SW 1271 (cell line): ENCODE measurements at places on chromosomes 1 and 21.

DNA sequence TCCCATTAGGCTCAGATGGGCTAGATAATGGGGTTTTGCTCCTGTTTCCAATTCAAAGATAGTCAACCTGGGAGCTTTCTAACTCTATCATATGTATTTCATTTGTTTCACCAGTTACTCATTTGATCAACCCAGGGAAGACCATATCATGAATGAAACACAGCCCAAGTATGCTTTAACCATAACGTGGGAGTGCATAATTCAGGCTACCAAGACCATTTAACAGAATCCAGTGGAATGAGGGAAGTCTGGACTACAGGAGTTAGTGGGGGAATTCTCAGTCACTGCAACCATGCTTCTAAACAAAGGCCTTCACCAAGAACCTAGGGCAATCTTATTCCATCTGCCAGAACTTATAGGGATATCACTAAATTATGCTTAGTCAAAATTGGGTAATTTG lies 15.0 kb upstream of the SLC16A1 start:
- DNase-seq: no peak

DNA sequence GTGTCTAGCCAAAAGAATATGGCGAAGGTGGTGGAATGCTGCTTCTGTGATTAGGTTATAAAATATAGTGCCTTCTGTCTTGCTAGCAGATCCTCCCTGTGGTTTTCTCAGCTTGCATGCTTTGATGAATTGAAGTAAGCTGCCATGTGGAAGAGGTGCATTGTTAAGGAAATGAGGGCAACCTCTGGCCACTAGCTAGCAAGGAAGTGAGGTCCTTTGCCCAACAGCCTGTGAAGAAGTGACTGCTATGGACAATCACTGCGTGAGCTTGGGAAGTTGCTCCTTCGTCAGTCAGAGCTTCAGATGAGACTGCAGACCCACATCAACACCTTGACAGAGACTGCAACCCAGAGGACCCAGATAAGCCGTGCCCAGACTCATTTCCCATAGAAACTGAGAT lies 109.4 kb downstream of the GIPC2 start:
- DNase-seq: no peak

- no peak for DNase-seq
Measured at GRCh38 chr1:93848350-93848883, 30.6 kb downstream of the DNTTIP2 start.

DNA sequence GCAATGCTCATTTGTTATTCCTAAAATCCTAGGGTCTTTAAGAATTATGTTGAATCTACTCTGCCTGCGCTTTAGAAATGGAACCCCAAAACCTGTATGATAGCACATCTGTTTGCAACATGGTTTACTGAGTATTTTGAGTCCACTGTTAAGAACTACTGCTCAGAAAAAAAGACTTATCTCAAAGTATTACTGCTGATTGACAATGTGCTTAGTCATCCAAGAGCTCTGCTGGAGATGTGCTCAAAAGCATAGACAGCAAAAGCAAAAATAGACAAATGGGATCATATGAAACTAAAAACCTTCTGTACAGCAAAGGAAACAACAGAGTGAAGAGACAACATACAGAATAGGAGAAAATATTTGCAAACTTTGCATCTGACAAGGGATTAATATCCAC lies 107.0 kb downstream of the CTH start:
- DNase-seq: no peak

- no peak for DNase-seq
Measured at GRCh38 chr1:58874757-58875755, 91.2 kb upstream of the JUN start.

- peak; percentile 70 for DNase-seq
Measured at GRCh38 chr1:16727190-16728111, 12.9 kb upstream of the RNU1-4 start.

- DNase-seq: no peak
Measured at GRCh38 chr1:74465193-74465681, 47.2 kb downstream of the LRRC53 start.

DNA sequence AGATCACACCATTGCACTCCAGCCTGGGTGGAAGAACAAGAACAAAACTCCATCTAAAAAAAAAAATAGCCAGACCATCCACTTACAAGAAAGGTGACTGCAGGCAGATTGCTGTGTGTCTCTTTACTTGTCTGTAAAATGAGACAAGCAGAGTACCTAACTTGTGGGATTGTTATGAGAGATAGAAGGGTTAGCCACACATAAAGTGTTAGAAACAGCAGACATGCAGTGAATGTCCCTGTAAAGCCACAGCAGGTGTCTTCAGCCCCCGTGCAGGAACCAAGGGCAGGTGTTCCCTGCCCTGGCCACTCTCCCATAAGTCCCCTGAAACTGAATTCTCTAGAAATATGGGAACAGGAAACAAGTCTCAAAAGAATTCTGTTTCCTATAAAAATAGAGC lies 40.8 kb upstream of the EFHD2 start:
- no peak for DNase-seq

- no peak for DNase-seq
Measured at GRCh38 chr1:193054169-193054675, 4.9 kb downstream of the UCHL5 start.

GRCh38 chr21:28734522-28735175 lies 258.0 kb downstream of the LTN1 start:
- no peak for DNase-seq

DNA sequence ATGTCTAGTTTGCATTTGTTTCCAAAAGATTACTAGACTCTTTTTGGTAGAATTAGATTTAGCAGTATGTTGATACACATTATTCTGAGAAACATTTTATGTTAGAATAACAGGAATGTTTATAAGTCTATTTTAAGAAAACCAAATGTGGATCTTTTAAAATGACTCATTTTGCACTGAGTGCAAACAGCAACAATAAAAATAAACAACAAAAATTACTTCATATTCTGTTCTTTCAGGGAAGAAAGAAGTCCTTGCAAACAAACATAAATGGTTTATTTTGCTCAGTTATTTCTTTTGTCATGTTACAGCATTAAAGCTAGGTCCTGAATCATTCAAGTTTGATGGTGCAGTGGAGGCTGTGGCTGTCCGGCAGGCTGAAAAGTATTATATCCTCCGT lies 106.8 kb upstream of the TENT5C start:
- DNase-seq: no peak

DNA sequence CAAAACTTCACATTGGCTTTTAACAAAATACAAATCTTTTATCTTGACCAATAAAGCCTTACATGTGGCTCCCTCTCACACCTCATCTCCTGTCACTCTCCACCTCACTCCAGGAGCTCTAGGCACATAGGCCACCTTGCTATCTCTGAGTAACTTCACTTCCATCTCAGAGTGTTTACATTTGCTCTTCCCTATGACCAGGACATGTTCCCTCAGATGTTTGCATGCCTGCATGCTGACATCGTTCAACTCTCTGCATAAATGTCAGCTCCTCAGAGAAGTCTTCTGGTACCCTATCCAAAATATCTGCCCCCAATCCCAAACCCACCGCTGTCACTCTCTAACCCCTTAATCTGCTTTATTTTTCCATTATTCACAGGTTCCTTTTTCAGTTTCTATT lies 110.9 kb downstream of the TOMM20 start:
- DNase-seq: no peak

- no peak for DNase-seq
Measured at GRCh38 chr1:156914440-156914856, 6.0 kb upstream of the LRRC71 start.

- DNase-seq: no peak
Measured at GRCh38 chr1:116488071-116488470, 82.8 kb downstream of the CD58 start.

GRCh38 chr1:6572653-6573383 lies 7.0 kb upstream of the ZBTB48 start:
- no peak for DNase-seq

GRCh38 chr21:21466752-21467151 lies 468.5 kb downstream of the NCAM2 start:
- DNase-seq: no peak

GRCh38 chr1:40592107-40592803 lies 60.8 kb downstream of the ZNF684 start:
- DNase-seq: peak; percentile 23

- no peak for DNase-seq
Measured at GRCh38 chr21:46560568-46561444, 44.1 kb downstream of the S100B start.
